ENCODE measurements at places on chromosomes 16 and 17.

DNA sequence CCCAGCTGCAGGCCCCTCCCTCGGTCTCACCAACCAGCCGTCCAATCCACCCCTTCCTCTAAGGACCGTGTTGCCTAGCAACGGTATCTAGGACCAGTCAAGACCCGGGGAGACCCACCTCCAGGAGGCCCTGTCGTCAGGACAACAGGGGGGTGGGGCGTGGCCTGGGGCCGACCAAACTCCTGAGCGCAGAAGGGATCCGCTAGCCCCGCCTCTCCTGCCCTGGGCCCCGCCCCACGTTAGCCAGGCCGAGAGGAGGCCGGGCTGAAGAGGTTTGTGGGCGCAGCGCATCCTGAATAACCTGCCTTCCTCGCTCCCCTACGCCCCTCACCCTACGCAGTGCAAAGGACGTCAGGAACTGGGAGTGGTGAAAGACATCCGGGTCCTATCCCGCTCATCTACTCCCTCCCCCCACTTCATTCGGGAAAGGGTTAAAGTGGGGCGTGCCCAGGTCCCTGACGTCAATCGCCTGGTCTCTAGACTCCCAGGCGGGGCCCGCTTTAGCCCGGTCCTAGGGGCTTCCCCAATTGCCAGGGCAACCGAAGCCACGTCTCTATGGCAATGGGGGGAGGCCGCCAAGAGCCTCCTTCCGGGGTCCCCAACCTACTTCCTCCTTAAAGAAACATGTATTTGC lies 14.7 kb downstream of the DLG4 start:
- peak; percentile 89 for DNase-seq

DNA sequence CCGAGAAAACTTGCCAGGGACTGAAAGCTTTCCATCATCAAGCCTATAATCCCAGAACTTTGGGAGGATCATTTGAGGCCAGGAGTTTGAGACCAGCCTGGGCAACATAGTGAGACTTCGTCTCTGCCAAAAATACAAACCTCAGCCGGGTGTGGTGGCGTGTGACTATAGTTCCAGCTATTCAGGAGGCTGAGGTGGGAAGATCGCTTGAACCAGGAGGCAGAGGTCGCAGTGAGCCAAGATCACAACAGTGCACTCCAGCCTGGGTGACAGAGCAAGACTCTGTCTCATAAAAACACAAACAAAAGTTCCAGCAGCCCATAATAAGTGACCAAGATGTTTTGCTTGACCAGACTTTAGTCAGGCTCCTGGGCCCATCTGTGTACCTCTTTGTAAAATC lies 1.9 kb downstream of the MEAK7 start:
- no peak for DNase-seq

DNA sequence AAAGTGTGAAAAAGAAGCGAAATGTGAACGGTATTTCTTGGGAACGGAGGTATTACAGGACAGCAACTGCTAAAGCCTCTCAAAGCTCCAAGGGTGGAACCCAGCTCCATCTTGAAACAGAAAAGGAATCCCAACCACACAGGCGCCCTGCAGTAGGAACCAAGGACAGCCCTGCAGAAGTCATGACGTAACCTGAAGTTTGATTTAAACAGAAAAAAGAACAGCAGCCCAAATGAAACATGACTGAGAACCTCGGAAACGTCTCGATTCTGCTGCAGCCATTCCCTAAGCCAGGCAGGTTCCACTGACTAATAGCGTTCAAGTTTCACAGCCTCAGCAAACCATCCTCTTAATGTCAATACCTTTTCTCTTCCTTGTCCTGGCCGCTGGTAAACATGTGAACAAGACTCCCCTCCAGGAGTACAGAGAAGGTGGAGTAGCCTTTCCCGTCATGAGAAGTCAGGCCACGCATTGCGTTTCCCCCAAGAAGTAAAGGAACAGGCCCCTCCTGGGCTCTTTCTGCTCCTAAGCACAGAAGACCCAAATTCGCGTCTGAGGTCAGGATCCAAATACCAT lies 20.1 kb downstream of the SIAH1 start:
- no peak for DNase-seq

GRCh38 chr17:56319531-56319930 lies 166.3 kb downstream of the ANKFN1 start:
- DNase-seq, result no peak

DNA sequence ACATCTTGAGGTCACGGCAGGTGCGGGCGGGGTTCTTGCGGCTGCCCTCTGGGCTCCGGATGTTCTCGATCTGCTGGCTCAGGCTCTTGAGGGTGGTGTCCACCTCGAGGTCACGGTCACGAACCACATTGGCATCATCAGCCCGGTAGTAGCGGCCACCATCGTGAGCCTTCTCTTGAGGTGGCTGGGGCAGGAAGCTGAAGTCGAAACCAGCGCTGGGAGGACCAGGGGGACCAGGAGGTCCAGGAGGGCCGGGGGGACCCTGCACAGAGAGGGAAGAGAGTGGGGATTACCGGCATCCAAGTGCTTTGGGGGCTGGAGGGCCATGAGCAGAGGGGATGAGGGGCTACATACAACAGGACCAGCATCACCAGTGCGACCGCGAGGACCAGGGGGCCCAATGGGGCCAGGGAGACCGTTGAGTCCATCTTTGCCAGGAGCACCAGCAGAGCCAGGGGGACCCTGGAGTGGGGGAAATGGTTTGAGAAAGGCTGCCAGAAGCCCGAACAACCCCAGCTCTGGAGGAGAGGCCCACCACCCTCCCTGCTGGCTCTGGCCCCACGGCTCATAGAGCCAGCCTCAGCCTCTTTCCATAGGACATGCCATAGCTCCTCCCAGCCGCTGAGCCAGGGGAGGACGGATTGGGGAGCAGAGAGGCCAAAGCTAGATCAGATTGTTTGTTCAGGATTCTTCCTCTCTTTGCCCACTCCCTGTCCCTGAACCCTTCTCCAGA lies 14.6 kb downstream of the COL1A1 start:
- DNase-seq, result no peak

DNA sequence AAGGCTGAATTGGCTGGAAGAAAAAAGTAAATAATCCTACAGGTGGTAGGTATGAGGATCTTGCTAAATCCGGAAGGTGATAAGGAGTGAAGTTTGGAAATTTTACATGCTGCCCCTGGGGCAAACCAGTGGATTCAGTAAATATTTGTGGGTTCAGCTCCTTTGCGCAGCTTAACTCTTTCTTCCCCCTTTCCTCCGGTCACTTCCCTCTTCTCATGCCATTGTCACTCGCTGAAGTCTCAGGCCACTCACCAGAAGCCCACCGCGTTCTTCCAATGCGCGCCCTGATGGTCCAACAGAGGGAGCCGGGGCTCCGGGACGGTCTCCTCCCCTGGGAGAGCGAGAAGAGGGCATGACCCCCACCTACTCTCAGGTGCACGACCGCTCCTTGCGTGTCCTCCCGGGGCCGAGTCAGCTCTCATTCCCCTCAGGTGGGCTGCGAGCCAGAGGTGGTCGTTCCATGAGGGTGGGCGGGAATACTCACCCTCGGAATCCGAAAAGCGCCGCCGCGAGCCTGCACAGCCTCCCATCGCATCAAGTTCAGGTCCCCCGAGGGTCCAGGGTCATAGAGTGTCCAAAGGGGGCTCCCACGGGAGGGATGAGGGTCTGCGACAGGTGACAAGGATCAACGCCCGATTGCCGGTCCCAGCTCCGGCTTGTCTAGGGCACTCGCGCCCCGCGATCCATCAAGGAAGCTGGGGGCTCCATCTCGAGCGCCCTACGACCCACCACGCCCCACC lies 474 bp downstream of the CLN3 start:
- no peak for DNase-seq

- DNase-seq, result no peak
Measured at GRCh38 chr16:29321585-29321984, 84.9 kb downstream of the NPIPB11 start.

DNA sequence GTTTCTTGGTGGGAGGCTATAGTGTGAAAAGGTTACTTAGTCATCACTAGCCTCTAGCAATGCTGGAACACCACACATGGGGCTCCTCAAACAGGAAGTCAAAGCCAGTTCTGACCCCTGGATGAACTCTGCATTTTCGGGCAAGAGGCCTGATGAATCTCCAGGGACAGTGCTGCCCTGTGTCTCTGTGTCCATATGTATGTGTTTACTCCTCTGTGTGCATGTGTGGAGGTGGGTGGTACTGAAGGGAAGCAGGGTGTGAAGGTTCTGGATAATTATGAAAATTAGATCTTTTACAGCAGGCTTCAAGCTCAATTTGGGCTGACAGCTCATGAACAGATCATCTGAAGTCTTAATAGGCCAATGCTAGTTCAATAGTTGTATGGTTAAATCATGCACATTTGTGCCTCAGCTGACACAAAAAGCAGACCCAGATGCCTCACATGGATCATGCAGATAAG lies 133.6 kb downstream of the SNX11 start:
- DNase-seq, result no peak

DNA sequence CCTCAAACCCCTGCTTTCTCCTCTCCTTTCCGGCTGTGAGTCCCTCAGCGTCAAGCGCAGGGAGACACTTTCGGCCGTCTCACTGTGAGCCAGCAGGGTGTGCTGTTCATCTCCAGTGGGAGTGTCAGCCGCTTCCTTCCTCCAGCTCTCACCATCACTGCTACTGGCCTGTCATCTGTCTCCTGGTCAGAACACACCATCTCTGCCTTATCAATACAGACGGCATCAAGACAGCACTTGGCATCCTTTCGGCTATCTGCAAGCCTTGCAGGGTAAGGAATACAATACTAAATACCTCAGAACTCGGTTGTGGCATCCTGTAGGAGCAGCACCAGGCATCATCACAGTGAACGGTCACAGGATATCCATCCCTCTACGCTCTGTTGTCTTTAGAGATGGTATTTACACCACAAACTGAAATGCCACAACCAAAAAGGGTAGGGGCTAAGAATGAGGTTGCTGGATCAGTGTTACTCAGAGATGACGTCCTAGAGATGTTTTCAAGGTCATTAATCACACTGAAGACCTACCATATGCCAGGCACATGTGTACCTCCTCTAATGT lies 20.7 kb upstream of the CMTM4 start:
- DNase-seq, result no peak

DNA sequence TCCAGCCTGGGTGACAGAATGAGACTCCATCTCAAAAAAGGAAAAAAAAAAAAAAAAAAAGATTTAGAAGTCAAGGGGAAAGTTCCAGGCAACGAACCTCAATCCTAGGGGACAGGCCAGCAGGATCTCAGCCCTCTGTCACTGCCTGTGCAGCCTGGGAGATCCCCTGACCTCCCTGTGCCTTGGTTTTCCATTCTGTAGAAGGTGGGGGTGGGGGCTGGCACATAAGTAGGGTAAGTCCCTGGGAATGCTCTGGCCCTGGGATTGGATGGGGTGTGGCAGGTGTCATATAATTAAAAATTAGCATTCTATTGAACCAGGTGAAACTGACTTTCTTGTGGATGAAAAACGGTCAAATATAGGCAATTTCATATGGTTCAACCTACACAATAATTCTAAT lies 90.5 kb downstream of the C16orf78 start:
- DNase-seq, result no peak

DNA sequence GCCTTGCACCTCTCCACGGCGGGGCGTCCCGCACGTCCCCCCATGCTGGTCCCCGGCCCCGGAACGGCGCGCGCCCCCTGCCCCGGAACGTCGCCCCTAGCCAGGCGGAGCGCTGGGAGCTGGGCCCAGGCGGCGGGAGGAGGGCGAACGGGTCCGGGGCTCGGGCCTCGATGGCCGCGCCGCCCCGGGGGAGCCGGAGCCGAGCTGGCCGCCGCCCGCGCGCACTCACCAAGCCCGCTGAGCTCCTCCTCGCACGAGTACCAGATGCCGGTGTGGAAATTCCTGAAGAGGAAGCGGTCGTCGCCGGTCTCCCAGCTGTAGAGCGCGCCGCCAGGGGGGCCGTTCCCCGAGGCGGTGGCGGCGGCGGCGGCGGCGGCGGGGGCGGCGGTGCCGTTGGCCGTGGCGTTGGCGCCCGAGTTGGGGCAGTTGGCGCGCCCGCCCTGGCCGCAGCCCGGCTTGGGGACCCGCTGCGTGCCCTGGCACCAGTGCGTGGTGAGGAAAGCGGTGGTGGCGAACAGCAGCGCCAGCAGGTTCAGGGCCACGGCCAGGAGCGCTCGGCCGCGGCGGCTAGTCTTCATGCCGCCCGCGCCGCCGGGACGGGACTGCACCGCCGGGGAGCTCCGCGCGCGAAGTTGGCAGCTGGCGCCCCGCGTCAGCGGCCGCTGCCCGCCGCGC lies 530 bp downstream of the GSG1L start:
- no peak for DNase-seq

- DNase-seq, result no peak
Measured at GRCh38 chr17:20157001-20157310, 147.8 kb downstream of the SPECC1 start.

- DNase-seq, result no peak
Measured at GRCh38 chr16:69928856-69929400, 22.2 kb upstream of the CLEC18A start.

- DNase-seq, result no peak
Measured at GRCh38 chr17:71535321-71535720, 585.5 kb upstream of the SOX9 start.

DNA sequence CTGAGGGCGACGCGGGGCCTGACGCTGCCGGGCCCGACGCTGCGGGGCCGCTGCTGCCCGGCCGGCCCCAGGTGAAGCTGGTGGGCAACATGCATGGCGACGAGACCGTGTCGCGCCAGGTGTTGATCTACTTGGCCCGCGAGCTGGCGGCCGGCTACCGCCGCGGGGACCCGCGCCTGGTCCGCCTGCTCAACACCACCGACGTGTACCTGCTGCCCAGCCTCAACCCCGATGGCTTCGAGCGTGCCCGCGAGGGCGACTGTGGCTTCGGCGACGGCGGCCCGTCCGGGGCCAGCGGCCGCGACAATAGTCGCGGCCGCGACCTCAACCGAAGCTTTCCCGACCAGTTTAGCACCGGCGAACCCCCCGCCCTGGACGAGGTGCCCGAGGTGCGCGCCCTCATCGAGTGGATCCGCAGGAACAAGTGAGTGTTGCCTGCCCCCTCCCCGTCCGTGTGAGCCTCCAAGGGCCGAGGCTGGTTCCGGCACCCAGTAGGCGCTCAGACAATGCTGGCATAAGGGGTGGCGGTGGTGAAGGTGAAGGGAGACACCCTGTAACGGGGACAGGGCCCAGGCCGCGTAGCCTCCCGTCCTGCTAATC lies 676 bp downstream of the CPD start:
- DNase-seq, result peak; percentile 7

- DNase-seq, result peak; percentile 21
Measured at GRCh38 chr17:58156839-58157803, 8.9 kb downstream of the OR4D1 start.

DNA sequence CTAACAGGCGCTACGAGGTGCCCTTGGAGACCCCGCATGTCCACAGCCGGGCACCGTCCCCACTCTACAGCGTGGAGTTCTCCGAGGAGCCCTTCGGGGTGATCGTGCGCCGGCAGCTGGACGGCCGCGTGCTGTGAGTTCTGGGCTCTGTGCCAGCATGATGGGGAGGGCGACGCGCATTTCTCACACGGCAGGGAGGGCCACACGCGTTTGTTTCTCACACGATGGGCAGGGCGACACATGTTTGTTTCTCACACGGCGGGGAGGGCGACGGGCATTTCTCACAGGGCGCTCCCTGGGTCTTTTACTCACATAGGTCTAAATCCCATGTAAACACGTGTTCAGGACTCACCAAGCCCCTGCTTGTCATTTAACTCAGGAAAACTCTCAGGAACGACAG lies 4.4 kb downstream of the GAA start:
- DNase-seq, result no peak

- DNase-seq, result no peak
Measured at GRCh38 chr16:85346404-85347212, 234.3 kb upstream of the CIBAR2 start.

- DNase-seq, result no peak
Measured at GRCh38 chr17:72004011-72004427, 116.8 kb upstream of the SOX9 start.

- no peak for DNase-seq
Measured at GRCh38 chr16:14043278-14043677, 27.8 kb upstream of the MRTFB start.

GRCh38 chr17:69575346-69575761 lies 160.9 kb downstream of the MAP2K6 start:
- no peak for DNase-seq

GRCh38 chr17:36142235-36142634 lies 34.2 kb downstream of the TBC1D3B start:
- DNase-seq, result no peak
